ENCODE measurements at places on chromosomes 7 and 10. TPM values are rescaled to one million over a fixed set of nuclear protein-coding genes. Genes with fewer than 3 reads are reported as not detected.

IFRD1 gene
- total RNA-seq = 47.1 TPM

MYH16 gene
- total RNA-seq = not detected

GRID1 gene
- total RNA-seq = 0.61 TPM

TAC1 gene
- total RNA-seq = 10.4 TPM

NPC1L1 gene
- not detected for total RNA-seq

RNF32 gene
- total RNA-seq = 3.5 TPM

TWIST1 gene
- not detected for total RNA-seq

TMEM229A gene
- 0.32 TPM for total RNA-seq

POLR2J3 gene
- total RNA-seq = 43.7 TPM

HMX2 gene
- 0.24 TPM for total RNA-seq

FAM180A gene
- total RNA-seq = 1.3 TPM

GIMAP5 gene
- 9.3 TPM for total RNA-seq

TCAF1 gene
- 36.2 TPM for total RNA-seq

ANKRD7 gene
- total RNA-seq = 1.9 TPM

CRYGN gene
- total RNA-seq = not detected

SUN3 gene
- total RNA-seq = not detected

PON1 gene
- not detected for total RNA-seq

AKR1E2 gene
- total RNA-seq = 8.0 TPM

Measured in mucosa of descending colon (tissue), 3 donors.